GDM1 (cell line): ENCODE measurements at places on chromosomes 16 and 17.
A peak's percentile ranks its signal among the peaks of the same experiment; 100 is the strongest.

DNA sequence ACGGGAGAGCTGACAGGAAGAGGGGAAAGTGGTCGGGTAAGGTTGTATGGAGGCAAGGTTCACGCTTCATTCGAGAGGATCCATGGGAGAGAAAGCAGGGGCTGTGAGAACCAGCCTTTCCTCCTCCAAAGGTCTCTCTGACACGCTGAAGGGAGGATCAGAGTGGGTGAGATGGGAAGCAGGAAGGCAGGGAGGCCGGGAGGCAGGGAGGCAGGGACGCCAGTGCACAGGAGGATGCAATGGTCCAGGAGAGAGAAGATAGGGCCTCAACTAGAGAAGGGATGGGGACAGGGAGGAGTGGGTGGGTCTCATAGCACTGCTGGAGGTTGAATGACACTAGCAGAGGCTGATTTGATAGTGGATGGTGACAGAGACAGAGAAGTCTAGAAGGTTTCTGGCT, 54.1 kb downstream of the PIMREG start:
- DNase-seq: no peak

DNA sequence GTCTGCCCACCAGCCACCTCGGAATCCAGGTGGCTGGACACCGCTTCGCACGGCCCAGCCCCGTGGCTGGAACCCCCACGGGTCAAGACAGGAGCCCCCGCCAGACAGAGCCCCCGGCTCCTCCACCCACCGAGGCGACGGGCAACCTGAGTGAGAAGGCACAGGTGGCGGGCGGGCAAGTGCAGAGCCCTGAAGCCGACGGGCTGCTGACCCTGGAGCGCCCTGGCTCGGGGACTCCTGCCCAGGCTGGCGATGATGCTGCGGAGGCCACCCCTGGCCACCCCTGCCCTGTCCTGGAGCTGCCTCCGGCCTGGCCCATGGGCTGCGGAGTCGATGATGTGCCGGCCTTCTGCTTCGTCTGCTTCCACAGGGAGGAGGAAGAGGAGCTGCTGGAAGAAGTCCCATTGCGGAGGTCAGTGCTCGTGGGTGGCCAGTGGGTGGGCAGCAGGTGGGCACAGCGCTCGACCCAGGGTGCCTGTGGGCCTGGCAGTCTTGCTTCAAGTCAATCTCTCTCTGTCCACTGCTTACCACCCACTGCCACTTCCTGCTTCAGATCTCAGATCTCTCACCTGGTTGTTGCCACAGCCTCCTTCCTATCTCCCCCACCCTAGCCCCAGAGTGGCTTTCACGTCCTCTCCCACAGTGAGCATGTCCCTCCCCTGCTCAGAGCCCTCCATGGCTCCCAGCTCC, 33.1 kb upstream of the SBK1 start:
- DNase-seq: no peak

- DNase-seq: no peak
Observed at GRCh38 chr17:15981208-15981607, 18.3 kb downstream of the ZSWIM7 start.

GRCh38 chr17:49216953-49217650, 6.6 kb downstream of the ABI3 start:
- no peak for DNase-seq

DNA sequence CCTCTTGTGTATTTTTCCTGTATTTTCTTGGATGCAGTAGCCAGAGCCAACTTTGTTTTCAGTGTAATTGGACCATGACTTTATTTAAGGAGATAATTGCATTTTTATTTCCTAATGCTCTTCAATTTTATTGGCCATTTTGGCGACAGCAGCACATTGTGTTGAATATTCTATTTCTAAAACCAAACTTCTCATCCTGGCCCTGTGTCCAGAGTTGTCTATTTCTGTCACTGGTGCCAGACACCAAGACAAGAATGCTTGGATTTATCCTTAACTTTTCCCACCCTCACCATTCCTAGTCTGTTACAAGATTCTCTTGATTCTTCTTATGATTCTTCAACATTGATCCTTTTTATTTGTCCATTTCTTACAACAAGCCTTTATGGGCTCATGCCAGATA, 37.1 kb downstream of the ARHGAP44 start:
- no peak for DNase-seq

DNA sequence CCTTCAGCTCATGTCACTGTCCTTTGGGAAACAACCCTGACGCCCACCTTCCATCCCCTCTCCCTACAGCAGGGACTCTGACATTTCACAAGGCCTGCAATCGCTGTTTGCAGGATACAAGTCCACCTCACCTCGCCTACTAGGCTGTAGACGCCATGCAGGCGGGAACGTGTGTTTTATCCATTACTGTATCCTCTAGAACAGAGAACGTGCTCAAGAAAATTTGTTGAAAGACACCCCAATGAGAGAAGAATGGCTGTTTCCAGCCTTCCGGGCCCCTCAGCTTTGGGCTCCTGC, 1.5 kb upstream of the TTYH2 start:
- no peak for DNase-seq

DNA sequence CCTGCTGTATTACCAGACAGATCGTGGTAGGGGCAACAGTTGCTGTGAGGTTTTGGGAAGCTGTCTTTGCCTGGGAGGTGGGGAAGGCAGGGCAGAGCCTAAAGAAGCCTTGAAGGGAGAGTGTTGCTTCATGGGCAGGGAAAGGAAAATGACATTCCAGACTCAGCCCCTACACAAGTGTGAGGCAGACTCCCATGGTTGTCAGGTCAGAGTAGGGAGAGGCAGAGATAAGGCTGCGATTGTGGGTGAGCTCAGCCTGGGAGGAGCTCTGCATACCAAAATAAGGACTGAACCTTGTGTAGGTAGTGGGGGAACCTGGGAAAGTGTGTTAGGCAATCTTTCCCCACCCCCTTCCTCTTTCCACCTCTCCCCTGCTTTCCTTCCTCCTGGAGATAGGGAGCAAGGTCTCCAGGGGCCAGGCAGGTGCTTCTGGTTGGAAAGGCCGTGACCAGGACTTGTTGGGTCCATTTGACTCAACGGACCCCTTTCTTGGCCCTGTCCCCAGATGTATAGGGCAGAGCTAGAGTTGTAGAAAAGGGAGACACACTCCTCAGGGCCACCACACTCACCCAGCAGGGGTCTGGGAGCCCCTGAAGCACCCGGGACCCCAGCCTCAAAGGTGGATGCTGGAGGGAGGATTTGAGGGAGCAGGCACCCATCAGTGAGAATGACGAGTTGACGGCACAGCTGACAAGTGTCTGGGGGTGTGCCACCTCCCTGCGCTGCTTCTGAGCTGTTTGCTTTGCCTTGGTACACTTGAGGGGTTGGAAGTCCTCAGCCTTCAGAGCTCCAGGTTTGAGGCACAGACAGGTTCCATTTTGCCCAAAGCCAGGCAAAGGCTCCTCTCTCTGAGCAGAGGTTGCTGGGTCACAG, 18.5 kb upstream of the TOB1 start:
- DNase-seq: no peak

GRCh38 chr16:2335286-2335895, 5.1 kb downstream of the ABCA3 start:
- no peak for DNase-seq

DNA sequence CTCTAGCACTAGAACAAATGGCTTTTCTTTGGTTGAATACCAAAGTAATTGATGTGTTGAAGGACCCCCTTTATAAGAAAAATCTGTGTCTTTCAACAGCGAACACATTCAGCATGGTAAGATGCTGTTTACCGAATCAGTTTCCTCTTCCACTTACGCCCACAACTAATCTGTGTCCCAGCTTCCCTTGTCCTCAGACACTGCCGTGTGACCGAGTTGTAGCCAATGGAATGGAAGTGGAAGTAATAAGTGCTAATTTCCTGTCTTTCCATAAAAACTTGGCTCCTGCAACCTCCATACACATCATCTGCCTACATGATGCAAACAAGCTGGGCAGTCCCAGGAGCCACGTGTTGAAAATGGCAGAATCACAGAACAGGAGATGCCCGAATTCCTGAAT, 10.4 kb downstream of the CDIPT start:
- DNase-seq: no peak

- DNase-seq: no peak
Observed at GRCh38 chr16:4696905-4697847, 3.8 kb downstream of the NUDT16L1 start.

- DNase-seq: no peak
Observed at GRCh38 chr16:54511222-54511731, 224.7 kb upstream of the IRX3 start.

GRCh38 chr16:69237296-69237695, 50.3 kb downstream of the SNTB2 start:
- no peak for DNase-seq

- no peak for DNase-seq
Observed at GRCh38 chr16:24748242-24748641, 18.8 kb downstream of the TNRC6A start.

DNA sequence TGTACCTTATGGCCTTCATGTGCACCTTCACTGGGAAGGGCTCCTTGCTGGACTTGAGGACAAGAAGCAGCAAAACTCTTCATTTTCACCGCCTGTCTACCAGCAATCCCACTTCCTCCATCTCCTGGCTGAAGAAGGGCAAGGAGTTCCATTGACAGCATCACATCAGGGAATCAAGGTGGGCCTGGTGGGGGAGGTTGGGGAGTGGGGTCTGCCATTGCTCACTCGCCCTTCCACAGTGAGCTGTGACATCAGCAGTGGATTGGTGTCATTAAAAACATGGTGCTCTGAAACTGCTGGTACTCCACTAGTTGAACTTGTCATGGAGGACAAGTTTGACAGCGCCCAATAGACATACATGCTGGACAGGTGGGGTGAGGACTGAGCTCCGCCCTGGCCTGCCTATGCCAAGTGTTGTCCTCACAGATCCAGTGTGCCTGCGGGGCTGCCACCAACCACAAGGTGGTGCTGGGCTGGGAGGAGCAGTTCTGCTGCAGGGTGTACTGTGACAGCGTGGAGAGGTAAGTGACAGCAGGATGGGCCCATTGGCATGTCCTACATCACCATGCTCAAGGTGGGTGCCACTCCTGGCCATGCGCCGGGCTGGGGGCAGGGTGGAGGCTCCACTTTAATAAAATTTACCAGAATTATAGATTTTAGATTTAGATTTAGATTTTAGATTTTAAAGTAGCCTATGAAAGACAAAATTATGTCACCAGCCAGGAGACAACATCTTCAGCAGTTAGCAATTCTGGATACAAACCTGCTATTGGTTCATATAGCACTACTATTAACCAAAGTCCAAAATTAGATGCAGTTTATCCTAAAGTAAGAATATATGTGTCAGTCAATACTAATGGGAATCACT, 1729.1 kb downstream of the TP53TG3F start:
- DNase-seq: peak; percentile 4

- no peak for DNase-seq
Observed at GRCh38 chr17:48825446-48826381, 5.1 kb upstream of the CALCOCO2 start.

- no peak for DNase-seq
Observed at GRCh38 chr17:27199948-27200347, 94.0 kb upstream of the WSB1 start.

GRCh38 chr17:35161281-35161761, 13.7 kb downstream of the UNC45B start:
- DNase-seq: no peak

DNA sequence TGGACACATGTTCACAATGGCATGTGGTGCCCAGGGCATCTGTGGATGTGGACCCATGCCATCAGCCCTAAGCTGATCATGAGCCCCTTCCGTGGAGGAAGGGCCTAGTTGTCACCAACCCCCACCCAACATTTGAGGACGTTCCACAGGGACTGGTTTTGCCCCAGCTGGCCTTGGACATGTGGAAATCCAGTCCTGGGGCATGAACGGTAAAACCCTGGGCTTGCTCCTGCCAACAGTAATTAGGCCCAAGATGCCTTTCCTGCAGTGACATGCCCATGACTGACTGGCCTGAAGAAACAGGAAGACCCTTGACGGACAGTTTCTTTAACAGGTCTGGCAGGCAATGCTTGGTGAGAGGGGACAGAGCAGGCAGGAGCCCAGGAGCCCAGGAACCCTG, 7.7 kb downstream of the TNS4 start:
- DNase-seq: no peak

GRCh38 chr17:48470388-48471034, 40.5 kb upstream of the SKAP1 start:
- no peak for DNase-seq

DNA sequence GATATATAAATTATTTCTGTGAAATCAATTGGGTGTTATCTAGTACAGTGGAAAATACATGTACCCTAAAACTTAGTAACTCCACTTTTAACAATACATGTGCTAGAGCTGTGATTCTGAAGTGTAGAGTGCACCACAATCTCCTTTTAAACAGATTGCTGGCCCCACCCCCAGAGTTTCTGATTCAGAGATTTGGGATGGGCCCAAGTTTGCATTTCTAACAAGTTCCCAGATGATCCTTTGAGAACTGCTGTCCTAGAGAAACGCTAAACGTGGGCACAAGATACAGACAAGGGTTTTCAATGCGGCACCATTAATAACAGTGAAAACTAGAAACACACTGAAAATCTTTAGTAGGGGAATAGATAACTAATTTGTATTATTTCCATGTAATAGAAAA, 49.2 kb downstream of the NXPH3 start:
- no peak for DNase-seq

DNA sequence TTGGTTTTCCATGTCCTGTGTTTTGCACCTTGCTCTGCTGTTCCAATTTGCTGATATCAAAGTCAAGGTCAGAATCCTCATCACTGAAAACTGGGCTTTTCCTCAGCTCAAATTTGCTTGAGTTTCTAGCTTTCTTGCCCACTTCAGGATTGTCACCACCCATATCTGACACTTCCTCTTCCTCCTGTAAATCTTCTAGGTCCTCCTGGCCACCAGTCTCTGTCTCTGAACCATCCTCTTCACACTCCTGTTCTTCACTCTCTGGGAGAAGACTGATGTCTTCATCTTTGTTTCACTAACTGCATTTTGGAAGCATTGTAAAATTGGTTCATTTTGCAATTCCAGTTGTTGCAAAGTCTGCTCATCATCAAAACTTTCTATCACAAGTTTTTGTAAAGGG, 63.4 kb upstream of the RBL2 start:
- no peak for DNase-seq
